ENCODE measurements at places on chromosomes 12 and 14.

DNA sequence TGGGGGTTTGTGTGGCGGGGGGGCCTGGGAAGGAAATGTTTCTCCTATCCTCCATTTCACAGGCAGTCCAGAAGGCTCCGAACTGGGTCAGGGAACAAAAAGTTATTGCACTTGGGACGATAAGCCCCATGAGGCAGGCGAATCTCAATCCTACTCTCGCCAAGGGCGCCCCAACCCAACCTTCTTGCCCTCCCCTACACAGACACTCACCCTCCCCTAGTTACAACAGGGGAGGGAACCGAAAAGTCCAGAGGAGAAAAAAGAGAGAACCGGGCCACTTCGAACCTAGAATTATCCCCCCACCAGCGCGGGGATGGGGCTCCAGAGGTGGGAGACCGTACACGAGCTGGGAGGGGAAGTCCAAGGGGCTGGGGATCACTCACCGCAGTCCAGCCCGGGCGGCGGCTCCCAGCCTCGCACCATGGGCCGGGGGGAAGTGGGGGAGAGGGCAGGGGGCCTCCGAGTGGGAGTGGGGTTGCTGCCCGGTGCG lies 357 bp downstream of the HOMEZ start:
- peak overlapping the region; percentile 99 for H3K4me3 ChIP-seq
- peaks cover 6% of the 10 kb centered on the region for H3K4me1 ChIP-seq
- H3K27me3 ChIP-seq: no peaks in the 10 kb centered on the region
- H3K27ac ChIP-seq: peak overlapping the region; percentile 87

GRCh38 chr14:60616461-60616959 lies 32.8 kb downstream of the SIX1 start:
- no peaks in the 10 kb centered on the region for H3K36me3 ChIP-seq
- peaks cover 13% of the 10 kb centered on the region for H3K27me3 ChIP-seq
- no peak overlapping the region for H3K27ac ChIP-seq
- DNase-seq: no peak

GRCh38 chr12:28027947-28028724 lies 55.6 kb upstream of the PTHLH start:
- H3K27ac ChIP-seq: no peak overlapping the region
- no peaks in the 10 kb centered on the region for H3K36me3 ChIP-seq

GRCh38 chr14:105070760-105071137 lies 5.5 kb upstream of the GPR132 start:
- no peak overlapping the region for H3K4me3 ChIP-seq
- no peaks in the 10 kb centered on the region for H3K27me3 ChIP-seq
- DNase-seq: no peak
- peak overlapping the region; percentile 98 for H3K27ac ChIP-seq
- H3K4me1 ChIP-seq: peaks cover 79% of the 10 kb centered on the region

- DNase-seq: no peak
- no peak overlapping the region for H3K4me3 ChIP-seq
- H3K4me1 ChIP-seq: peaks cover 24% of the 10 kb centered on the region
Measured at GRCh38 chr14:56798447-56799342, 11.6 kb downstream of the OTX2 start.

- peaks cover 3% of the 10 kb centered on the region for H3K4me1 ChIP-seq
- H3K27ac ChIP-seq: no peak overlapping the region
- no peaks in the 10 kb centered on the region for H3K36me3 ChIP-seq
Measured at GRCh38 chr12:109708939-109709338, 4.7 kb upstream of the FAM222A start.

DNA sequence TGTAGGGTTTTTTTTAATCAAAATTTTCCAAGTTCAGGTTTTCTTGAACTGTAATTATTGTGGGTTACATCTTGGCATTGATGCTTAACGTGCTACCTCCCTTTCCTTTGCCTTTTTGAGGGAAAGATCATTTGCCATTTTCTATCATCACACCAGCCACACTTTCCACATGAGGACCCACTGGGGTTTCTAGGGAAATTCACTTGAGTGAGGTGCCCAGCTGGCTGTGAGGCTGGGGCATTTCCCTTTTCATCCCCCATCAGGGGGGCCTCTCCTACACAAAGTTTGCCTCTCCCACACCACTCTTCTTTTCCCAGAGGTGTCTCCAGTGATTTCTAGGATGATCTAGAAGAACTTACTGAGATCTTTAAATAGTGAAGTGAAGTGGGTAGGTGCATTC lies 335.7 kb downstream of the BMP4 start:
- H3K27me3 ChIP-seq: peaks cover 7% of the 10 kb centered on the region
- no peaks in the 10 kb centered on the region for H3K4me1 ChIP-seq
- H3K36me3 ChIP-seq: no peaks in the 10 kb centered on the region
- no peak overlapping the region for H3K27ac ChIP-seq
- no peak for DNase-seq

All from naive thymus-derived CD8-positive, alpha-beta T cell (primary cell).